ENCODE measurements at places on chromosomes 3 and 15. TPM values are rescaled to one million over a fixed set of nuclear protein-coding genes. Genes with fewer than 3 reads are reported as not detected.

Gene PRTG
- total RNA-seq: 3.6 TPM

Gene SLC12A1
- 0.39 TPM for total RNA-seq

Gene GOLGA8N
- 1.8 TPM for total RNA-seq

Gene DUOX1
- 2.1 TPM for total RNA-seq

Gene DZIP1L
- 11.2 TPM for total RNA-seq

Gene POU1F1
- total RNA-seq: not detected

Gene LSMEM2
- total RNA-seq: 0.57 TPM

Gene PTH1R
- total RNA-seq: 5.6 TPM

Gene MYD88
- total RNA-seq: 18.1 TPM

- no peaks in the 10 kb centered on the region for H3K27me3 ChIP-seq
- H3K27ac ChIP-seq: no peak overlapping the region
- no peak for DNase-seq
- H3K36me3 ChIP-seq: no peaks in the 10 kb centered on the region
Measured at GRCh38 chr3:37668818-37669610, 192.7 kb upstream of the CTDSPL start.

- peaks cover 51% of the 10 kb centered on the region for H3K4me1 ChIP-seq
- no peak overlapping the region for H3K27ac ChIP-seq
- no peak for DNase-seq
- H3K36me3 ChIP-seq: peaks cover 8% of the 10 kb centered on the region
- peaks cover 2% of the 10 kb centered on the region for H3K27me3 ChIP-seq
Measured at GRCh38 chr15:101013201-101013550, 94.0 kb downstream of the LRRK1 start.

DNA sequence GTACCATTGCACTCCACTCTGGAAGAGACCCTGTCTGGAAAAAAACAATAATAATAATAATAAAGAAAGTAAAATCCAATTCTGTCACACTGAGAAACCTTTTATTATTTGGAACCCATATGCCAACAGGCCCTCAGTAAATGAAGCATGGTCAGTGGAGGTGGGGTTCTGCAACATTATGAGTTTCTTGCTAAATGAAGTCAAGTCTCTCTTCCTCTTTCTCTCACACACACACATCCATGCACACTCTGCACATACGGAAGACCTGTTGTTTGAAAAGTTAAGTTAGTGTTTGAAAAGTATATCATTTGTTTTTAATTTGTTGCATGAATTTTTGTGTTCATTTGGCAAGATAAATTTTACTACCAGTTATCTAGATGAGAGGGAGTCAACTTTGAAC lies 27.8 kb downstream of the GAP43 start:
- no peak overlapping the region for H3K4me3 ChIP-seq
- no peaks in the 10 kb centered on the region for H3K27me3 ChIP-seq
- H3K27ac ChIP-seq: no peak overlapping the region
- no peaks in the 10 kb centered on the region for H3K36me3 ChIP-seq
- DNase-seq: no peak

DNA sequence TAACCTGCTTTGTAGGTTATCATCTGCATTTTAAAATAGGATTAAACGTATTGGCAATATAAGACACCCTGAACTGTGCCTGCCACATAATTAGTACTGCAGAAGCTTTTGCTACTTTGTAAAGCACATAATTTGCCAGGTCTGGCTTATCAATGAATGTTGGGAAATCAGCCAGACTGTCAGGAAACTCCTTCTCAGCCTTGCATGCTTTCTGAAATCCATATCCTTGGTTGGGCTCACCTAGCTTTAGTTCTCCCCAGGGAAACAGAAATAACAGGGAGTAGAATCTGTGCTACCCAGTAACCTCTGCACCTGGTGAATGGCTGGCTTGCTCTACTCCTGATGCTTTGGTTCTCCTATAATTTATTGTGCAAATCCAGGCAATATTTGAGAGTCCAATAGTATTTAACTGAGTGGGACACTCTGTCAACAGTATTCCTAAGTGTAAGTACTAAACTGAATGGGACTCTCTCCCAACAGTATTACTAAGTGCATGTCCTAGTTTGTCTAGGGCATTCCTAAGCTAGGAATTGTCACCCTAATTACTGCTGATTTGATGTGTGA lies 354.5 kb downstream of the WDR72 start:
- no peaks in the 10 kb centered on the region for H3K27me3 ChIP-seq
- DNase-seq: no peak
- H3K36me3 ChIP-seq: no peaks in the 10 kb centered on the region
- H3K4me1 ChIP-seq: peaks cover 6% of the 10 kb centered on the region
- no peak overlapping the region for H3K4me3 ChIP-seq

DNA sequence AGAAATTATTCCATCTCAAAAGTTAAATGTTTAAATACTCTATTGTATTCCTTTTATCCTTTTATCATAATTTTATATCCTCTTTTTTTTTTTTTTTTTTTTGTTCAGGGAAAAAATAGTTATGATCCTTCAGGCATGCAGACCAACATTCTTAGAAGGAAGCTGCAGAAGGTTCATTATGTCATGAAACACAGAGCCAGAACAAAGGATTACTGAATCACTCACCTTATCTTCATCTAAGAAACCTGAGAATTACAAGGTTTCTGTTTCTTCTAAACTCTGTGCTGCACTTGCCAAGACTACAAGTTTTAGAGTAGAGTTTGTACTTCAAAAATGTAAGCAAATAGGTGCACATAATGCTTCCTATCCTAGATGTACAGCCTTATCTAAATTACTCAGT lies 3.3 kb downstream of the PLCH1 start:
- H3K4me3 ChIP-seq: no peak overlapping the region
- peaks cover 40% of the 10 kb centered on the region for H3K4me1 ChIP-seq
- no peaks in the 10 kb centered on the region for H3K27me3 ChIP-seq
- H3K27ac ChIP-seq: no peak overlapping the region
- no peak for DNase-seq

DNA sequence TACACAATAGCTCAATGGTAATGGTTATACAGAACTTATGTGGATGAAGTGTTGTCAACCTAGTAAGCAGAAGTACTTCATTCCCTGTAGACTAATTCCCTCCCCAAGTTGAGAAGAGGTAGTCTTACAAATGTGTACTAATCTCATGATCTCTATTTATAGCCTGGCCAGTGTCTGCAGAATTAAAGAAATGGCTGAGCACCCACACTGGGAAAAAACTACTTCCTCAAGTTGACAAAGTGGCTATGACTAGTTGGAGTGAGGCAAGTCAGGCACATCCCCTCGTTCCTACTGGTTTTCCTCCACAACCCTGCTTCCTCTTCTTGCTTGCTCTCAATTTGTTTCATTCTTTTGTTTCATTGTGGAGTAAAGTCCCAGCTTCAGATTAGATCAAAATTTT lies 566.7 kb upstream of the ZNF717 start:
- DNase-seq: no peak
- no peak overlapping the region for H3K4me3 ChIP-seq
- no peaks in the 10 kb centered on the region for H3K27me3 ChIP-seq
- H3K36me3 ChIP-seq: no peaks in the 10 kb centered on the region
- no peak overlapping the region for H3K27ac ChIP-seq

DNA sequence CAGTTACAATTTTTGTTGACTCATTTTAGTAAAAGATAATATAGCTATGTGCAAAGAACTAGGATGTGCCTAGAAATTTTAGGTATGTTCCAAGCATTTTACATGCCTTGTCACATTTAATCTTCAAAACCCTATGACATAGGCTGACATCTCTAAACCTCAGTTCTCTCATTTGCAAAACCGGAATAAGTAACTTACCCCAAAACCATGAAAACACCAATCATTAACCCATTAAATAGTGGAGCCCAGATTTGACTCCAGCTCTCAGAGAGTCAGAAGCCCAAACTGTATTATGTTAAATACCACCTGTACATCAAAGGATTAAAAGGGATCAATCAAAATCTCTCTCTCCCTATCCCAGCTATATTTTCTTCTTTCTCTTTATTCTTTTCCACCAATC lies 36.6 kb downstream of the GSK3B start:
- peaks cover 15% of the 10 kb centered on the region for H3K36me3 ChIP-seq
- H3K27ac ChIP-seq: no peak overlapping the region
- H3K4me3 ChIP-seq: no peak overlapping the region
- no peak for DNase-seq
- no peaks in the 10 kb centered on the region for H3K27me3 ChIP-seq
- peaks cover 21% of the 10 kb centered on the region for H3K4me1 ChIP-seq

DNA sequence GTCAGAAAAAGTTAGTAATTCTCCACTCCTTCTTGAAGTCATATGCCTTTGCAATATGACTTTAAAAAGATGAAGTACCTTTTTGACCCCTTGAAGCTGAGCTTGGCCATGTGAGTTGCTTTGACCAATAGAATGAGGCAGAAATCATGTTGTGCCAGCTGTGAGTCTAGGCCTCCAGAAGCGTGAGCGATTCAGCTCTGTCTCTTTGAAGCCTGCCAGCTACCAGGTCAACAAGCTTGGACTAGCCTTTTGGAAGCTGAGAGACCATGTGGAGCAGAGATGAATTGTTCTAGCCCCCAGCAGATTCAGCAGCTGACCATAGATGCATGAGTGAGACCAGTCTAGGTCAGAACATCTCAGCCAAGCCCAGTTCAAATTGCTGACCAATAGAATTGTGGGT lies 69.8 kb upstream of the EOMES start:
- H3K4me3 ChIP-seq: no peak overlapping the region
- no peaks in the 10 kb centered on the region for H3K27me3 ChIP-seq
- H3K36me3 ChIP-seq: no peaks in the 10 kb centered on the region
- no peak for DNase-seq
- no peak overlapping the region for H3K27ac ChIP-seq

GRCh38 chr3:107767897-107768605 lies 245.3 kb downstream of the BBX start:
- no peaks in the 10 kb centered on the region for H3K27me3 ChIP-seq
- no peak overlapping the region for H3K27ac ChIP-seq
- no peaks in the 10 kb centered on the region for H3K4me1 ChIP-seq

DNA sequence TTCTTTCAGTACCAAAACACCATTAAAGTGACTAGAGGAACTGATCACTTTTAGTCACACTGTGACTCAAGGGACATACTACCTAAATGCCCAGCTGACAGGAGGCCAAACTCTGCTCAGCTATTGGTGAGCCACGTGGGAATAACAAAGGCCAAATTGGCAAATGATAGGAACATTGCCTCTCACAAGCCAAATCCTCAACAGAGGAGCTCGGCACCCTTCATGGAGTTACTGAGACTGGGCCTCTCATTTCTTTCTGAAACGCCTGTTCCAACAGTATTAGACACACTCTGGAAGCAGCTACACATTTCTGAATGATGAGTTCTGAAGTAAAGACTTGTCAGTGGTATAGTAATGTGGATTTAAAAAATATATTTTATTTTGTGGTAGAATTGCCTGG lies 166.0 kb upstream of the COL8A1 start:
- no peak overlapping the region for H3K4me3 ChIP-seq
- no peaks in the 10 kb centered on the region for H3K4me1 ChIP-seq
- no peak overlapping the region for H3K27ac ChIP-seq
- DNase-seq: no peak
- peaks cover 6% of the 10 kb centered on the region for H3K36me3 ChIP-seq

DNA sequence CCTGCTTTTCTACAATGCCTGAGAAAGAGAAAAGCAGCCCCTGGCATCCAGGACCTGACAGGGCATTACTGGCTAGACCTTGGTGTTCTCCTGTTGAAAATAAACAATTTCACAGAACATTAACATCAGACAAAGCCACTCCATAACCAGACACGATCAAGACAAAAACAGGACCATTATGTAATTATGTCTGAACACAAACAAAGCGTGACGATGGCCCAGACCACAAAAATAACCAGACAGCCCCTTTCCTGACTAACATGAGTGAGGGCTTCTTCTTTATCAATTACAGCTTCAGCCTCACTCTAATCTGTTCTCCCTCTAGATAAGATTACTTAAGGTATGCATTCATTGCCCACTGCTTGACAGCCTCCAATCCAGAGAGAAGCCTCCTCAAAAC lies 172.7 kb upstream of the LMCD1 start:
- DNase-seq: no peak
- no peaks in the 10 kb centered on the region for H3K4me1 ChIP-seq
- no peaks in the 10 kb centered on the region for H3K27me3 ChIP-seq
- H3K36me3 ChIP-seq: peaks cover 7% of the 10 kb centered on the region

DNA sequence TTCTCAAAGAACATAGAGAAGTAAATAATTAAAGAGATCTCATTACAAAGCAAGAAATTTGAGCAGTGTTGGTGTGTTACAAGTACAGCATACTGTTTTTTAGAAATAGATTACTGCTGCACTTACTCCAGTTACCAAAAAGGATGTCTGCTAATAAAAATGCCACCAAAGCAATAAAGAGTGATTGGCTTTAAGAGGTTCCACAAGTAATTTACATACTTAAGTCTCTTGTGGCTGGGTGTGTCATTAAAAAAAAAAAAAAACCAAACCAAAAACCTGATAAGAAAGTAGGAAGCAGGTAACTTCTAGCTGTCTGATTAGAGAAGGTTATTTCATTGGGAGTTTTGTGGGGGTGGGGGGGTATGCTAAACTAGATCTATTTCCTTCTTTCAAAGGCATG lies 15.2 kb downstream of the RAB11A start:
- H3K4me1 ChIP-seq: peaks cover 21% of the 10 kb centered on the region
- no peak for DNase-seq
- H3K27ac ChIP-seq: no peak overlapping the region
- peaks cover 67% of the 10 kb centered on the region for H3K36me3 ChIP-seq
- H3K4me3 ChIP-seq: no peak overlapping the region

- no peaks in the 10 kb centered on the region for H3K27me3 ChIP-seq
- no peaks in the 10 kb centered on the region for H3K36me3 ChIP-seq
- no peak for DNase-seq
- H3K27ac ChIP-seq: peak overlapping the region; percentile 96
Measured at GRCh38 chr3:58038675-58039292, 30.6 kb downstream of the FLNB start.

DNA sequence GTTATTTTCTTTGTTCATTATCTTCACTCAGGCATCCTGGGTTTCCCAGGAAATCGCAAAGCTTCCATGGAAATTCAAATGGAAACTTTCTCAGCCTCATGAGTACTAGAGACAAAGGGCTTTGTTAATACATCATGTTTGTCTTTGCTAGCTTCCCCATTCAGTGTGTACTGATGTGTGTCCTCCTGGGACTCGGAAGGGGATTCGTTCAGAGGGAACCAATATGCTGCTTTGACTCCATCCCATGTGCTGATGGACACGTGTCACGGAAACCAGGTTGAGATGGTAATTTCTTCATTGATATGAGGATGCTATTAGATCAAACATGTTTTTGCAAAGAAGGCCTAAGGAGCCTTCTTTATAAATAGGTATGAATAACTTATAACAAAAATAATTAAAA lies 87.0 kb upstream of the KCNAB1 start:
- H3K4me1 ChIP-seq: peaks cover 17% of the 10 kb centered on the region
- DNase-seq: no peak
- no peaks in the 10 kb centered on the region for H3K27me3 ChIP-seq
- H3K36me3 ChIP-seq: peaks cover 5% of the 10 kb centered on the region
- H3K27ac ChIP-seq: peak overlapping the region; percentile 7

- no peaks in the 10 kb centered on the region for H3K36me3 ChIP-seq
- no peak overlapping the region for H3K27ac ChIP-seq
- no peaks in the 10 kb centered on the region for H3K4me1 ChIP-seq
- no peak for DNase-seq
- no peaks in the 10 kb centered on the region for H3K27me3 ChIP-seq
Measured at GRCh38 chr15:85810075-85810474, 15.3 kb upstream of the KLHL25 start.

- no peak for DNase-seq
- H3K36me3 ChIP-seq: no peaks in the 10 kb centered on the region
- H3K4me3 ChIP-seq: no peak overlapping the region
- peak overlapping the region; percentile 48 for H3K27ac ChIP-seq
Measured at GRCh38 chr15:98658831-98659699, 10.7 kb downstream of the IGF1R start.

- H3K4me3 ChIP-seq: no peak overlapping the region
- peaks cover 38% of the 10 kb centered on the region for H3K4me1 ChIP-seq
- no peaks in the 10 kb centered on the region for H3K27me3 ChIP-seq
- no peak overlapping the region for H3K27ac ChIP-seq
- no peak for DNase-seq
Measured at GRCh38 chr3:27594096-27594690, 110.0 kb upstream of the SLC4A7 start.

Data from WTC11 (cell line).